DMS 273 treated with DMSO at 0.1 percent for 48 hours (cell line): ENCODE measurements at places on chromosomes 4 and X.
A peak's percentile ranks its signal among the peaks of the same experiment; 100 is the strongest.

DNA sequence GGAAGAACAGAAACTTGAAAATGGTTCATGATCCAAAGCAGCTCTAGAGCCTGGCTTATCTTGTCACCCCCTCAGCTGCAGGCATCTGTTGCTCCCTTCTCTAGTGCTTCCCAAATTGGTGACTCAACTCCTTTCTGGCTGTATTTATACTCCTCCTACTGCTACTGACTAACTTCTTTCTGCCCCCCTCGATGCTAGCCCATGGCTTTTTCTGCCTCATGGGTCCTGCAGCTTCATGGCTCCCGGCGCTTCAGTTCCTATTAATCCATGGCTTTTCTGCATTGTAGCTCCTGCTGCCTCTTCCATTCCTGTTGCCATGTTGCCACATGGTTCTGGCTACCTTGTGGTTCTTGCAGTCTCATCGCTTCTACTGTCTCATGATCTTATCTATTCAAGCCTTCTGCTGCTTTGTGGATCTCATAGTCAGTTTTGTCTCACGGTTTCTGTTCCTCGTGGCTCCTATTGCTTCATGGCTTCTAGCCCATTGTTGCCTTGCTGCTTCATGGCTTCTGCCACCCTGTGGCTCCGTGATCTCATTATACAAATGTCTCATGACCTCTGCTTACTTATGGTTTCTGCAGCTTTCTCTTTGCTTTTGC, 48.1 kb downstream of the SMC1A start:
- DNase-seq, result peak; percentile 14

GRCh38 chr4:24736066-24736465, 59.3 kb upstream of the SOD3 start:
- no peak for DNase-seq

- no peak for DNase-seq
Measured at GRCh38 chr4:78222575-78223186, 165.6 kb downstream of the FRAS1 start.

- DNase-seq, result no peak
Measured at GRCh38 chr4:87704001-87704400, 53.9 kb downstream of the DMP1 start.

- no peak for DNase-seq
Measured at GRCh38 chrX:130082244-130083106, 27.8 kb downstream of the ELF4 start.

GRCh38 chr4:154807042-154807630, 26.1 kb downstream of the RBM46 start:
- no peak for DNase-seq

DNA sequence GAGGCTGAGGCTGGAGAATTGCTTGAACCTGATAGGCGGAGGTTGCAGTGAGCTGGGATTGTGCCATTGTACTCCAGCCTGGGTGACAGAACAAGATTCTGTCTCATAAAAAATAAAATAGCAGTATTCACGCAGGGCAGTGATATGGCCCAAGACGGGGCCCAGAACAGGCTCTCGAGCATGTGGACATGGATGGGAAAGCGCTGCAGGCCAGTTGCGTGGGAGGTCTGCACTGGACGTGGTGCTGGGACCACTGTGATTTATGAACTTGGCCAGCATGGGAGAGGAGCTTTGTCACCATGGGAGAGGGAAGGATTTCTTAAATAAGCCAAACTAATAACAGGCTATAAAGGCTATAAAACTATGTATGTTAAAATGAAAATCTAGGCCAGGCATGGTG, 51.6 kb downstream of the NSD2 start:
- no peak for DNase-seq

GRCh38 chr4:173273941-173274340, 60.2 kb downstream of the HMGB2 start:
- DNase-seq, result no peak

- DNase-seq, result no peak
Measured at GRCh38 chr4:33785843-33786242, 2458.5 kb downstream of the ARAP2 start.

- DNase-seq, result no peak
Measured at GRCh38 chr4:79250887-79251286, 75.0 kb downstream of the NAA11 start.

- DNase-seq, result no peak
Measured at GRCh38 chr4:56026596-56026995, 77.9 kb downstream of the CEP135 start.

DNA sequence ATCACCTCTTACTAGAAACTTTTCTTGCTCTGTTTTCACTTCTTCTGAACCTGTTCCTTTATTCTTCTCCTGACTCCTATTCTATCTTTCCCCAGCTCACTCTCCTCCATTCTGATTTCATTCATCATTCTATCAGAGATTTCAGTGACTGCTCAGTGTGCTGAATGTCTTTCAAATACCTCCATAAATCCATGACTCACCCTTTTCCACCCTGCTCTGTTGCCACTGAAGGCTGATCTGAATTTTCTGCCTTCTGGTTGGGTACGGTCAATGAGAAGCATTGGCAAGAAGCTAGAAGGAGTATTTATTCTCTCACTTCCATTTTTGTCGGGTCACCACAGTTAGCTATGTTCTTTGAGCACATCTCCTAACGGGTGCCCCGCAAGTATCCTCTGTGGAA, 265.9 kb downstream of the CBLL2 start:
- DNase-seq, result no peak

GRCh38 chr4:184388106-184388505, 86.2 kb downstream of the IRF2 start:
- DNase-seq, result no peak

- DNase-seq, result no peak
Measured at GRCh38 chr4:106062452-106062875, 167.2 kb downstream of the NPNT start.

- no peak for DNase-seq
Measured at GRCh38 chr4:57070461-57070860, 39.7 kb downstream of the IGFBP7 start.

GRCh38 chrX:45479196-45479834, 278.6 kb upstream of the DIPK2B start:
- no peak for DNase-seq

GRCh38 chrX:22196149-22196548, 76.6 kb upstream of the CBLL2 start:
- DNase-seq, result no peak

- no peak for DNase-seq
Measured at GRCh38 chr4:156886481-156886880, 85.1 kb downstream of the PDGFC start.

- no peak for DNase-seq
Measured at GRCh38 chr4:104750008-104750407, 255.3 kb upstream of the CXXC4 start.

GRCh38 chrX:44291468-44292092, 51.9 kb downstream of the EFHC2 start:
- no peak for DNase-seq

DNA sequence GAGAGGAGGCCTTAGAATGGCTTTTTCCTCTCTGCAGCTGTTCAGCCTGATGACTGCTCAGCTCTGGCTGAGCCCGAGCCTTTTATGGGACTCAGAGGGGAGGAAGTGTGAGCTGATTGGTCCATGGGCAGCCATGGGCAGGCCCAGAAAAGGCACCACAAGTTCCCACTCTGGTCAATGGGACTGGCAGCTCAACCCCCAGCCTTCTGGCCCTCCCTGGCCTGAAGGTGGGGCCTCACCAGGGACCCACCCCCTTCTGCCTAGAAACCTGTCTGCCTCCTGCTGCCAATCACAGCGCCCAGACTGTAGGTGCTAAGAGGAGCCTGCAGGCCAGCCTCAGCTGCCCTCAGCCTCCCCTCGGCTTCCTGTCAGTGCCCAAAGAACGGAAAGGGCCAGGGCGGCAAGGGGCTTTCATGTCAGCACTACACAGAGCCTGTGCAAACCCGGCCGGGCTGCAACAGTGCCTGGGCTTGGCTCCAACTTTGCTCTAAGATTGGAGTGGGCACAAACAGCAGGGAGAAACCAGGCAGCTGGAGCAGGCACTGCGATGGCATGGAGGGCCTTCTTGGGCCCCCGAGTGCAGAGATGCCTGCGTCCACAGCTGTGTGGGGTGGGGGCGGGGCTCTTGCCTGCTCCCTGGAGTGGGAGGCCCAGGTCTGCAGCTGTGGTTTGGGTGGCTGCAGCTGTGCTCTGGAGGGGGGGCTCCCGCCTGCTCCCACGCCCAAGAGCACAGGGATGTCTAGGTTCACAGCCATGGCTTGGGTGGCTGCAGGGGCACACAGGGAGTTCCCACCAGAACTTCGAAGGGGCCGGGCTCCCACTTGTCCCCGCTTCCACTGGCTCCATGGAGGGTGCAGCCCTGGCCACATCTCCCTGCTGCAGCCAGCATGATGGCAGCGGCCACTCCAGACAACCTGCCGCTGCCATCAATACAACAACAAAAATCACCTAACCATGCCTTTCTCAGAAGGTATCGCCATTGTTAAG, 92.6 kb downstream of the NXF2 start:
- DNase-seq, result no peak

DNA sequence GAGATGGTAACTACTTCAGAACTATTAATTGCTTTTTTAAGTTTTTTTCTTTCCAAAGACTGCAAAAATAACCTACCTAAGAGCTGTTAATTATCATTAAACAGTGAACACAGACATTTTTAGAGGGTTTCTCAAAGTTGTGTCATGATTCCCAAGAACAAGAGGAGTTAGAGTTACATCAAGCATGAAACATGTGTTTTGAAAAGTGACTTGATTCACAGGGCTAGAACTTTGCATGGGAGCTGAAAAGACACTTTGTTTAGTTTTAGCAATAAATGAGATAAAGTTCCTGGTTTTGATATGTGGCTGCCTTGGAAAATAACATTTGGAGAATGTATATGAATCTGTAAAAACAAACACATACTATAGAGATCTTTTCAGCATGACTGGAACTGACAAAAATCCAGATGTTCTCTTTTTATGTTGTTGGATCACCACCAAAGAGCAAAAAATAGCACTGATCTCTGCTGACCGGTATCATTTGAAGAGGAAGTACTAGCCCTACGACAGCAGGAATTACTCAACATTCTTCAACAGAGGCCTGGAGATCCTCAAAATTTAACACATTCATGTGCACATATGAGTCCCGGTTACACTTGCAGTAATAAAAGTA, 173.0 kb upstream of the PCDH18 start:
- DNase-seq, result no peak
